ENCODE measurements at places on chromosomes 11 and 22. TPM values are rescaled to one million over a fixed set of nuclear protein-coding genes. Genes with fewer than 3 reads are reported as not detected.
A peak's percentile ranks its signal among the peaks of the same experiment; 100 is the strongest.

GRCh38 chr11:59151761-59152160 lies 9.1 kb downstream of the FAM111A start:
- H3K4me1 ChIP-seq: no peaks in the 10 kb centered on the region
- no peaks in the 10 kb centered on the region for H3K27me3 ChIP-seq
- H3K4me3 ChIP-seq: no peak overlapping the region
- peaks cover 2% of the 10 kb centered on the region for H3K36me3 ChIP-seq

DNA sequence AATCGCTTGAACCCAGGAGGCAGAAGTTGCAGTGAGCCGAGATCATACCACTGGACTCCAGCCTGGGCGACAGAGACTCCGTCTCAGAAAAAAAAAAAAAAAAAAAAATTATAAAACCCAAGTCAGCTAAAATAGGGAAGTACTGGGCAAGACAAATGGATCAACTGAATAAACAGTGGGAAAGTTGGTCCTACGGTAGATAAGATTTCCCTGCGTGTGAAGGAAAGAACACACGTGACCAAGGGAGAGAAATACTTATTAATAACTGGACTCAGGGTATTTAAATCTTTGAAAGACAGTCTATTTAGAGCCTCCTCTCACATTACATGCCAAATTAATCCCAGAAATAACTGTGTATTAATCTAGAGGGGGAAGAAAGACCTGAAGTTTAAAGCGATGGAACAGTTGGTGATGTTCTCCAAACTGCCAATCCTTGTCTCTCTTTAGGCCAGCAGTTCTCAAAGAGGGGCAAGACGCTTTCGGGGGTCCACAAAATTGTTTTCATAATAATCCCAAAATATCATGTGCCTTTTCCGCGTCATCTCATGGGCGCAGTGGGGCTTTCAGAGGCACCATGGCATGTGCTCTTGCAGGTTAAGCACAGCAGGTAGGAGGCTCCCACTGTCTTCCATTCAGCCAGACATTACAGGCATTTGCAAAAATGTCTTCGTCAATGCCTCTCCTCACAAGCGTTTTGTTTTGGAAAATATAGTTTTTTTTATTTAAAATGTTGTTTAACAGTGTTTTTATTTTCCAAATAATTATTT lies 6.6 kb downstream of the RTL6 start:
- H3K4me1 ChIP-seq: no peaks in the 10 kb centered on the region
- no peak overlapping the region for H3K27ac ChIP-seq
- H3K36me3 ChIP-seq: no peaks in the 10 kb centered on the region
- no peak overlapping the region for H3K4me3 ChIP-seq

GRCh38 chr22:19986410-19987341 lies 29.9 kb downstream of the ARVCF start:
- H3K27me3 ChIP-seq: no peaks in the 10 kb centered on the region
- no peaks in the 10 kb centered on the region for H3K4me1 ChIP-seq
- H3K4me3 ChIP-seq: peak overlapping the region; percentile 49
- DNase-seq: peak; percentile 94

LMNTD2 gene
- total RNA-seq: 1.9 TPM

DNA sequence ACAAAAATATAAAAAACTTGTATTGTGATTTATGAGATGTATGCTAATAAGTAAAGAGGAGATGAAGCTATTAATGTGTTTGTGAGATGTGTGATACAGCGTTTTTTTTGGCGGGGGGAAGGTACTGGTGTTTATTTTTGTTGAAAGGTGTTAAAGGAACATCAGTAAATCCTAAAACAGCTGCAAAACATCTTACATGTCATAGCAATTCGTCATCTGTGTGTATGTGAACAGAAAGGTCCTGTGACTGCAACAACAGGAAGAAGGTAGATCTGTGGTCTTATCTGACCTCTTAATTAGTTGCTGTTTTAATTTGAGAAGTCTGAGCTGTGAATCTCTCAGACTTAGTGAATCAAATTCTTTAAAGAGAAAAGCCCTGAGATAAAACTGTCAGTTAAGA lies 1041.1 kb downstream of the JRKL start:
- H3K36me3 ChIP-seq: no peaks in the 10 kb centered on the region
- no peak overlapping the region for H3K27ac ChIP-seq
- DNase-seq: no peak
- no peak overlapping the region for H3K4me3 ChIP-seq

GRCh38 chr11:131696690-131697089 lies 326.3 kb downstream of the NTM start:
- DNase-seq: no peak
- H3K27ac ChIP-seq: no peak overlapping the region
- no peaks in the 10 kb centered on the region for H3K27me3 ChIP-seq
- H3K4me1 ChIP-seq: no peaks in the 10 kb centered on the region
- no peaks in the 10 kb centered on the region for H3K36me3 ChIP-seq

C11orf87 gene
- total RNA-seq: not detected

OR5B21 gene
- total RNA-seq: not detected

MYEOV gene
- total RNA-seq: 0.52 TPM

Measured in aorta (tissue), 5 donors.